ENCODE measurements at places on chromosomes 7 and 10. TPM values are rescaled to one million over a fixed set of nuclear protein-coding genes. Genes with fewer than 3 reads are reported as not detected.
A peak's percentile ranks its signal among the peaks of the same experiment; 100 is the strongest.

DNA sequence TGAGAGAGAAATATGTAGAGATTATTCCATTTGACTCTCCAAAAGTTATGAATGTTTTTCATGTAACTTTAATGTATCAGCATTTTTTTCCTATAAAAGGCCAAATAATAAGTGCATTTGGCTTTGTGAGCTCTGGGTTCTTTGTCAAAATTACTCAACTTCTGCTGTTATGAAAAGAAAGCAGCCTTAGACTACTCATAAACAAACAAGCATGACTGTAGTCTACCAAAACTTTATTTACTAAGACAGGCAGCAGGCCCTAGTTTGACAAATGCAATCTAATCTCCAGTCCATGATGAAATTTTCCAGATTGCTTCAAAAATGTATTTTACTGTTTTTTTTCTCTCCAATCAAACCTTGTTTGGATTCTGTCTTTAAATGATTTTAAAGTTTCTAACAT is 46.3 kb downstream of the MRPL32 start:
- no peak overlapping the region for H3K27ac ChIP-seq
- H3K4me3 ChIP-seq: no peak overlapping the region

AMPH gene
- 0.09 TPM for polyA plus RNA-seq

DNA sequence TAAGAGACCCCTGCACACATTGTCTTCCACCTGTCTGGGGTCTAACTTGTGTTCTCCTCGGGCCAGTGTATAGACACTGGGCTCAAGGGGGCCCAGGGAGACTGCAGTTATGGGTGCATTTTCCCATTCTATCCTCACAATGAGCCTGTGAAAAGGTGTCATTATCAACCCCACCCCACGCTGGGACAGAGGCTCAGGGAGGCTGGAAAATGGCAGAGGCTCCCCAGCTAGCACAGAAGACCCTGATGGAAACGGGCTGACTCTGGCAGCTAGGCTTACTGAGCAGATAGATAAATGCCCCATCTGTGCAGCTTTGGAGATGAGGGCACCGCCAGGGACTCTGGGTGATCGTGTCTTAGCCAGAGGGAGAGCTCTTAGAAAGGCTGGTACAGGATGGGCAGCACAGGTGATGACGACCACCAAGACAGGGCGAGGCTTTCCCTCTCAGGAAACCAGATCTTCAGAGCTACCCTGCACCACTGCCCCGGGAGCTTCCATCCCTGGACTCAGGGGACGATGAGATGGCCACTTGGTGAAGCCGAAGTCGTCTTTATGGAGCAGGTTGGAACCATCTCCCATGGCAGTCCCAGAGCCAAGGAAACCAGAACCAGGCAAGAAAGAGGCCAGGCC is 58.2 kb upstream of the CHST15 start:
- peak; percentile 56 for DNase-seq
- no peak overlapping the region for H3K27ac ChIP-seq
- no peak overlapping the region for H3K4me3 ChIP-seq
- H3K36me3 ChIP-seq: no peaks in the 10 kb centered on the region

IGF2BP3 gene
- polyA plus RNA-seq: 0.22 TPM

- no peaks in the 10 kb centered on the region for H3K27me3 ChIP-seq
- H3K36me3 ChIP-seq: peaks cover 42% of the 10 kb centered on the region
- H3K4me1 ChIP-seq: peaks cover 47% of the 10 kb centered on the region
- H3K4me3 ChIP-seq: no peak overlapping the region
- DNase-seq: no peak
- peak overlapping the region; percentile 88 for H3K27ac ChIP-seq
These were observed 153.4 kb upstream of the KLF14 start for GRCh38 chr7:130887182-130887956.

DNA sequence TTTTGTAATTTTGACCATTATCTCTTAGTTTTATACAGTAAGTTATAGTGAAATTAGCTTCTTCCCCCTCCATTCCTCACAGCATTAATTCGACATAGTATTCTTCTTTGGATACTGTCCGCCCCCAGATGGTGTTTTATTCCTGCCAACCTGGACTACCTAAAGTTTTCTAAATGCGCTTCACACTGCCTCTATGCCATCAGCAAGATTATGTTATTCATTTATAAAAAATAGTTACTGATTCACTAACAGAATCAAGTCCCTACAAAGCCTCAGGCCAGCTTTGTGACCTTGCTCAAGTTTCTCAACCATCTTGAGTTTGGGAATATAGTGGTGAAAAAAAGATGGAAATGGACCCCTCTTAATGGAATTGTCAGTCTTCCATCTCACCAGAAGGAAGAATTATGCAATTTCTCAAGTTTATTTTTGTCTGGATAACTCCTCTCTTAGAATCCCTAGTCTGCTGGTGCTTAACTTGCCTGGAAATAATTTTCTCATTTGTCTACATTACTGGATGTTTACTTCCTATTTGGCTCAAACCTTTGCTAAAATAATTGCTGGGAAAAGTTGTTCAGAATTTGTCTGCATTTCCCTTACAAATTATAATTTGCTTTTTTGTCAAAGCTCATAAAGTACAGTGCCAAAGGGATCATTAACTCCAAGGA is 16.7 kb upstream of the FGL2 start:
- peak overlapping the region; percentile 45 for H3K27ac ChIP-seq
- no peaks in the 10 kb centered on the region for H3K36me3 ChIP-seq
- no peaks in the 10 kb centered on the region for H3K4me1 ChIP-seq
- no peak for DNase-seq

DNA sequence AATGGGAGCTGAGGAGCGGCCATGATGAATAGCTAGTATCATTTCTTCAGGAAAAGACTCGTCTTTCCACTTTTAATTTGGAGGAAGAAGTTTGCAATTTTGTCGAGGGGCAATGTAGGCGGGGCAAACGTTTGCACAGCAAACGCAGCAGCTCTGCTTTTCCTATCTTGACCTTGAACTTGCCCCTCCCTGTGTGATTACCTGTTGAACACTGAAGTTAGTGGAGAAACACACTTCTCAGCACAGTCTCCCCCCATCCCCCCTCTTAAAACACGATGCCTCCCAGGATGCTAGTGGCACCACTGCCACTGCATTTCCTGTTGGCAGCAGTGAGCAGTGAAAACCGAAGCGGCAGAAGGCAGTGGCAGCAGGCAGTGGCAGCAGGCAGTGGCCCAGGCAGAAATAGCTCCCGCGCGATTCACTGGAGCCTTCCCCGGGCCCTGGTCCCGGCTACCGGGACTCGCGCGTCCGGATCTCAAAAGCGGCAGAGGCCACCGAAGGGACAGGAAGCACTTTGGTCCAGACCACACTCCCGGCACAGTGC is at the start of gene EPDR1:
TSS of gene EPDR1 (plus strand) at position 336 of the 544 bp plus-strand sequence. CDS start 300 bp downstream, outside the sequence.
- peaks cover 79% of the 10 kb centered on the region for H3K27me3 ChIP-seq
- no peaks in the 10 kb centered on the region for H3K36me3 ChIP-seq
- peak within 1 kb of the TSS; percentile 79 for H3K27ac ChIP-seq
- H3K4me3 ChIP-seq: peak within 1 kb of the TSS; percentile 52
- DNase-seq: peak; percentile 80
- peaks cover 41% of the 10 kb centered on the region for H3K4me1 ChIP-seq

GRCh38 chr10:90723416-90724068 is 134.3 kb downstream of the HTR7 start:
- H3K4me1 ChIP-seq: no peaks in the 10 kb centered on the region
- no peak for DNase-seq
- H3K27me3 ChIP-seq: no peaks in the 10 kb centered on the region
- H3K27ac ChIP-seq: no peak overlapping the region

GRCh38 chr7:31067491-31067890 is 15.4 kb downstream of the ADCYAP1R1 start:
- no peaks in the 10 kb centered on the region for H3K27me3 ChIP-seq
- DNase-seq: no peak
- no peak overlapping the region for H3K27ac ChIP-seq
- H3K36me3 ChIP-seq: no peaks in the 10 kb centered on the region

DNA sequence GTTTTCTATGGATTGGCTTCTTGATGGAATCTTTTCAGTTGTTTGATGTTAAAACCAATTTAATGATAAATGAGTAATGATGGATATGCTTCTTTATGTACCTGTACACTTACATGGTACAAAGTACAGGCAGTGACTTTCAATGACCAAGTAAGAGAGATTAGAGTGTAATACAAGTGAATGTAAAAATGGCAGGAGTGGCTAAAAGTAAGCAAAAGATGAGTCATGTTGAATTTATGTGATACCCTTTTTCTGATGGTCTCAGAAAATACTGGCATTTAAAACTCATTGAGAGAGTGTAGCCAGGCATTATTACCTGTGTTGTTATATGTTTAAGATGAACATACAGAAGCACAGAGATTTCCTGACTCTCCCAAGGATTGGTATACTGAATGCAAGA is 97.1 kb downstream of the GPR85 start:
- H3K27ac ChIP-seq: no peak overlapping the region
- H3K36me3 ChIP-seq: no peaks in the 10 kb centered on the region
- H3K4me1 ChIP-seq: no peaks in the 10 kb centered on the region

PRSS2 gene
- polyA plus RNA-seq: 1.2 TPM

SLC29A4 gene
- 2.2 TPM for polyA plus RNA-seq

GRCh38 chr7:25360451-25360850 is 132.2 kb upstream of the NPVF start:
- DNase-seq: no peak
- no peaks in the 10 kb centered on the region for H3K4me1 ChIP-seq
- no peak overlapping the region for H3K4me3 ChIP-seq
- H3K36me3 ChIP-seq: no peaks in the 10 kb centered on the region

GRCh38 chr7:150417863-150418262 is 32.6 kb upstream of the GIMAP8 start:
- H3K4me3 ChIP-seq: no peak overlapping the region
- H3K27ac ChIP-seq: no peak overlapping the region
- H3K27me3 ChIP-seq: no peaks in the 10 kb centered on the region
- no peaks in the 10 kb centered on the region for H3K4me1 ChIP-seq

- H3K4me3 ChIP-seq: no peak overlapping the region
- peaks cover 3% of the 10 kb centered on the region for H3K4me1 ChIP-seq
- DNase-seq: no peak
- H3K36me3 ChIP-seq: no peaks in the 10 kb centered on the region
- no peaks in the 10 kb centered on the region for H3K27me3 ChIP-seq
- no peak overlapping the region for H3K27ac ChIP-seq
These were observed 28.0 kb upstream of the RSU1 start for GRCh38 chr10:16845248-16845647.

DNA sequence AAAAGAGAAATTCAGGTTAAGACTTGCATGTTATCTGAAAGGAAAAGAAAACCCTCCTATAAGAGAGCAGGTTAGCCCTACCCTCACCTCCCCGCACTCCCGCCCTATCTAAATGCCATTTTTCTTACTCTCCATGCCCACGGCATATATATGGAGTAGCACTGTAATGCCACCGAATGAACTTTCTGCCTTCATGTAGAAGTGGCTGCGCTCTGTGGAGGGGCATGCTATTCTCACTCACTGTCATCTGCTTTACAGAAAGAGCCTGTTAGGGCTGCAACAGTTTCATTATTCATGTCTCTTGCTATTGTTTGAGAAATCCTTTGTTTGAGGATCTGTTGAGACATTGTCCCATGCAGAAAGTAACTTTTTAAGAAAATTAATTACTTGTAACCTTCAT is 1190.6 kb downstream of the SORCS1 start:
- no peak for DNase-seq
- no peaks in the 10 kb centered on the region for H3K4me1 ChIP-seq
- no peak overlapping the region for H3K27ac ChIP-seq
- H3K4me3 ChIP-seq: no peak overlapping the region

CNTNAP2 gene
- 0.13 TPM for polyA plus RNA-seq

DNA sequence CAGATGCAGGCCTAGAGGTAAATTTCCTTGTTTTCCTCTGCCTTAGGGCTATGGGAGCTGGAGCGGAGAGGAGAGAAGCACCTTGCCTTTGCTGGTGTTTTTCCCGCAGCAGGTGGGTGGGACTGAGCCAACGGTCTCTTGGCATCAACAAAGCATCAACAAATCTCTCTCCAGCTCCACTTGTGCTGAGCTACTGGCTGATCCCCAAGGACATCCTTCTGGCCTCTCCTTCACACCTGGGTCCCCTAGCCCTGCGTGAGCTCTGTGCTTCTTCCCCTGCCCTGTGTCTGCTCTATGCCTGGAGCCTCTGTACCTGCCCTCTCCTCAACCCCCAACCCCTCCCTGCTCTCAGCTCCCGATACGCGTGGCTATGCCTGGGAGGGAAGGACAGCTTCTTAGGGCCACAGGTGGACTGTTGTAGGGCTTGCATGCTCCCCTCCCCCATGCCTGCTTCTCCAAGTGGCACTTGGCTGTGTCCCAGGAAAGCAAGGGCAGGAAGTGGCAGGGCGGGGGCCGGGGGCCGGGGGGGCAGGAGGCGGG is 3.2 kb upstream of the CLDN4 start:
- no peak overlapping the region for H3K4me3 ChIP-seq
- no peak for DNase-seq
- H3K27me3 ChIP-seq: no peaks in the 10 kb centered on the region
- peaks cover 56% of the 10 kb centered on the region for H3K4me1 ChIP-seq

DNA sequence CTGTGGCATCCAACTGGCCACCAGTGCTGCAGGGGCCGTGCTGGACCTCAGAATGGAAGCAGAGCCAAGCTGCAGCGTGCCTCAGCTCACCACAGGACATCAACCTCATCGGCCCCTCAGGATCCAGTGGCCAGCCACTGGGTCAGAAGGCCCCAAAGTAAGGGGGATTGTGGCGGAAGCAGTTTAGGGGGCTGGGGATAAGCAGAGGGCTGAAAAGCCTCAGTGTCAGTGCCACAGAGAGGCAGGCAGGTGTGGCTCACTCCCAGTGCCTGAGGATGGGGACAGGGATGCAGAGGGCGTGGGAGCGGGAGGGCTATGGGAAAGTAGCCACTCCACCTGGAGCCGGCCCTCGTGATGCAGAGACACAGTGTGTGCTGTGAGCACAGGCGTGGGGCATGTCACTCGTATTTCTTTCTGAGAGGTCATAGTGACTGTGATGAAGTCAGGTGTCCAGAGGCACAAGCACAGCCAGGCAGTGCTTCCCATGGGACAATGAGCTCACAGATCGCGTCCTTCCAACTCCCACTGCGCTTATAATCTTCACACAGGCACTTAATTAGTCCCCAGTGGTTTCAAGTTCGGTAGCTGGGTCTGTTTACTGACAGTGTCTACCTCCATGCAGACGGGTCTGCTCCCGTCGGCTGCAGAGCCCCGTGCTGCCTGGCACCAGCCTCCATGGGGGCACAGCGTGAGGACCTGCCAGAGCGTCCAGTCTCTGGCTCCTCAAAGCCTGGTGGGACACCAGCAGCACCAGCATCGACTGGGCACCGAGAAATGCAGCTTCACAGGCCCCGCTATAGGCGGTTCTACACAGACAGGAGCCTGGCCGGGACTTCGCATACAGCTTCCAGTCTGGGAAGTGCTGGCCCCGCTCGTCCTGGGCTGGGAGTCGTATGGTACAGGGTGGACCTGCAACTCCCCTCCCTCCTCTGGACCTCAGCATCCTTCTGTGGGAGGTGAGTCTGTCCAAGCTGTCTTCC is 42.9 kb upstream of the CNPY1 start:
- peak; percentile 81 for DNase-seq
- H3K27ac ChIP-seq: peak overlapping the region; percentile 90
- H3K4me3 ChIP-seq: no peak overlapping the region
- H3K4me1 ChIP-seq: no peaks in the 10 kb centered on the region
- no peaks in the 10 kb centered on the region for H3K36me3 ChIP-seq

ADARB2 gene
- 0.05 TPM for polyA plus RNA-seq

- H3K27me3 ChIP-seq: no peaks in the 10 kb centered on the region
- H3K4me3 ChIP-seq: no peak overlapping the region
These were observed 3.1 kb upstream of the ZFAND2A start for GRCh38 chr7:1163121-1163520.

GRCh38 chr7:139627831-139628230 is 104.3 kb downstream of the CLEC2L start:
- no peak overlapping the region for H3K4me3 ChIP-seq
- no peak for DNase-seq
- H3K4me1 ChIP-seq: peaks cover 35% of the 10 kb centered on the region

SLC26A5 gene
- polyA plus RNA-seq: 0.17 TPM
